Small intestine (tissue), 16 donors: ENCODE measurements at places on chromosomes 12 and 14.
A peak's percentile ranks its signal among the peaks of the same experiment; 100 is the strongest.

DNA sequence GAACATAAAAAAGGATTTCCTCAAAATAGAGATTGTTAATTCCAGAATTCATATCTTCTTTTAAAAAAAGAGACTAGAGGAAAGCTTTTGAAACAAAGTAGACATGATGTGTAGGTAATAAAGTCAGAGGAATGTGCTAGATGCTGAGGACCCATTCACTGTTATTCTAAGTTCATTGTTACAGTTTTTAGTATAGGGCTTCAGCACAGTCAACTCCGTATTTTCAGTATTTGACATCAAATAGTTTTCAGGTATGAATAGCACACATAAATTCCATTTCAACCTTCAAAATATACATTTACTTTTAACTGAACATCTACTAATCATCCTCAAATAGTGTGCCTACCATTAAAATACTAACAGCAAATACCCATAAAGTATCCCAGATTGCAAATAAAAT lies 227.8 kb downstream of the EPS8 start:
- H3K4me1 ChIP-seq, result no peaks in the 10 kb centered on the region
- H3K4me3 ChIP-seq, result no peak overlapping the region
- H3K36me3 ChIP-seq, result no peaks in the 10 kb centered on the region
- no peaks in the 10 kb centered on the region for H3K27me3 ChIP-seq
- no peak for DNase-seq

DNA sequence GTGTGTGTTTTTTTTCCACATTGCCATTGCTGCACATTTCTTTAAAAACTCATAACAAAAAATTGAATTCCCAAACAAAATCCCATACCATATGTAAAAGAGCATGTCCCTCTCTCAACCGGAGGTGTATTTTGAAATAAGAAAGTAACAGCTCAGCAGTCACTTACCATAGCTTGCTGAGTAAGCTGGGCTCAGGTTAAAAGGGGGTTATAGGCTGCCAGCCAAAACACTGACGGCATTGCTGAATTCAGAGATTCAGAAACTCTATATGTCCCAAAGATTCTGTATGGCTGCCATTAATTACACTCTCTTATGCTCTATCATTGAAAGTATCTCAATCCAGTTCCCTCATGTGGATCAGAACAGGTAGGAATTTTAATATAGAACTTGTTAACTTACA lies 276.0 kb downstream of the FOXG1 start:
- no peaks in the 10 kb centered on the region for H3K27me3 ChIP-seq
- DNase-seq, result no peak
- H3K36me3 ChIP-seq, result no peaks in the 10 kb centered on the region

DNA sequence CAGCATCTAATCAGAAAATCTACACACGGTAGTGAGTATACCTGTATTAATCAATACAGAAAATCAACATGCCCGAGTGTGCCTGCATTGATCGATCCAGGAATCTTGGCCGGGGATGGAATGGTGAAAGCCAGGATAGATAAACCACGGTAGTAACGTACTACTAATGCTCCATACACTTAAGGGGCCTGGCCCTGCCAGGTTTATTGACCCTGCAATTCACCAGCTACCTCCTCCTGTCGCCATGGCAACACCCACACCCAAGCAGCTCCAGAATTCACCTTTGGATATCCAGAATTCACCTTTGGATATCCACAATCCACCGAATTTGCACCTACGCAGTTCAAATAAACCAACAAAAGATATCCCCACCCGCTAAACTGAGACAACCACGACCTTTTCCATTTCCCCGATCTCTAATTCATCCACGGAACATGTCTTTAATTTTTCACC lies 14.8 kb upstream of the CALM1 start:
- H3K4me3 ChIP-seq, result no peak overlapping the region
- peak overlapping the region; percentile 98 for H3K27ac ChIP-seq
- peaks cover 62% of the 10 kb centered on the region for H3K4me1 ChIP-seq
- H3K27me3 ChIP-seq, result no peaks in the 10 kb centered on the region
- H3K36me3 ChIP-seq, result no peaks in the 10 kb centered on the region

DNA sequence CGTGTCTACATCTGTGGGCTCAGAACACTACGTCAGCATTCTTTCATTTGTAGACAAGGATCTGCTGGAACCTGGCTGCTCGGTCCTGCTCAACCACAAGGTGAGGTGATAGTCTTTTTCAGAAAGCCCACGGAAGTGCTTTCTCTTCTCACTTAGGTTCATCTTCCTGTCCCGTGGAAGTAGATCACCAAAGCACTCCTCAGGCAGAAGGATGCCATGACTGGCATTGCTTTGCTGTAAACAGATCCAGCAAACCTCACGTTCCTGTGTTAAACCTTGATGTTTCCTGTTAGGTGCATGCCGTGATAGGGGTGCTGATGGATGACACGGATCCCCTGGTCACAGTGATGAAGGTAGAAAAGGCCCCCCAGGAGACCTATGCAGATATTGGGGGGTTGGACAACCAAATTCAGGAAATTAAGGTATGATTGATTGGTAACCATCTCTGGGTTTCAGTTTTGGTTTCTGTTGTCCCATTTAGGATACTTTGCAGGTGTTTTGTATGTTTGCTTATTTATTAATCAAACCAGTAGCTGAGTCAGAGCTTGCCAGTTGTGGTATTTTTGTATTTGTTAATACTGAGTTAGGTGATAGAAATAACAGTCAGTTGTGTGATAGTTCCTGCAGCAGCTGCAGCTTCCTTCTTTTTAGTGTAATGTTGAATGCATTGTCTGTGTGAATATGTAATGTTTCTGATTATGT lies 7.5 kb downstream of the PSMC1 start:
- H3K27me3 ChIP-seq, result no peaks in the 10 kb centered on the region
- no peaks in the 10 kb centered on the region for H3K4me1 ChIP-seq
- peak overlapping the region; percentile 1 for H3K27ac ChIP-seq
- no peak overlapping the region for H3K4me3 ChIP-seq
- DNase-seq, result no peak

DNA sequence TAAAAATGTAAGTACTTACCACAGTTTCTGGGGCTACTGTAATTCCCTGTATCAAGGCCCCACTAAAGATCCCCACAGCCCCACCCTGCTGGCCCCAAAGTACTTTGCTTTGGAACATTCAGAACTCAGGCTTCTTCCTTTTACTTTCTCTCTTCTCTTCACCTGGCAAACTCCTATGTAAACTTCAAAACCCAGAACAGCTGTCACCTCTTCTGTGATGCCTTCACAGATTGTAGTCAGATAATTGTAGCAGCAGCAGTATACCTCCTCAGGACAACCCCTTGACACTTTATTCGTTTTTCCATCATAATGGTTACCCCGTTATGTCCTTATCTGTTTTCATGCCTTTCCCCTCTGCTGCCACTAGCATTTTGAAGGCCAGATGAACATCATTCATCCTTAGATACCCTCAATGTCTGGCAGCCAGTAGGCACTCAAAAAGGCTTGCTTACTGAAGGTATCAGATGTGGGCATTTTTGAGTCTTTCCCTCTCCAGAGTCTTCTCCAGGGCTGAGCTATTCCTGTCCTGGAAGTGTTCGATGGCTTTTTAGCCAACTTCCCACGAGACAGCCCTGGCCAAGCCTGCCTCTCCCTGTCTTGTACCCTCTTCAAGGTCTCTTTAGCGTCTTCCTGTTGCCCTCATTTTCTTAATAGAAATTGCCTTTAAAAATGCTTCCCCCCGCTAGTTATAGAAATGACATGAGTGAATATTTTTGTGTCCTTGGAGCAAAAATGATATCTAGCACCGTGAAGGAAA lies 7.4 kb downstream of the PLBD2 start:
- H3K27me3 ChIP-seq, result no peaks in the 10 kb centered on the region
- H3K4me3 ChIP-seq, result no peak overlapping the region
- no peak for DNase-seq

GRCh38 chr12:9096563-9097176 lies 19.0 kb downstream of the A2M start:
- no peak overlapping the region for H3K4me3 ChIP-seq
- H3K4me1 ChIP-seq, result no peaks in the 10 kb centered on the region
- no peak for DNase-seq
- no peaks in the 10 kb centered on the region for H3K36me3 ChIP-seq

GRCh38 chr12:11397366-11397765 lies 2.0 kb upstream of the PRB2 start:
- H3K4me3 ChIP-seq, result no peak overlapping the region
- DNase-seq, result no peak
- H3K36me3 ChIP-seq, result no peaks in the 10 kb centered on the region
- H3K4me1 ChIP-seq, result no peaks in the 10 kb centered on the region
- no peaks in the 10 kb centered on the region for H3K27me3 ChIP-seq
